ENCODE measurements at places on chromosomes 2 and 18.
A peak's percentile ranks its signal among the peaks of the same experiment; 100 is the strongest.

- DNase-seq, result no peak
These were observed 8.3 kb downstream of the SULT6B1 start for GRCh38 chr2:37180006-37180639.

DNA sequence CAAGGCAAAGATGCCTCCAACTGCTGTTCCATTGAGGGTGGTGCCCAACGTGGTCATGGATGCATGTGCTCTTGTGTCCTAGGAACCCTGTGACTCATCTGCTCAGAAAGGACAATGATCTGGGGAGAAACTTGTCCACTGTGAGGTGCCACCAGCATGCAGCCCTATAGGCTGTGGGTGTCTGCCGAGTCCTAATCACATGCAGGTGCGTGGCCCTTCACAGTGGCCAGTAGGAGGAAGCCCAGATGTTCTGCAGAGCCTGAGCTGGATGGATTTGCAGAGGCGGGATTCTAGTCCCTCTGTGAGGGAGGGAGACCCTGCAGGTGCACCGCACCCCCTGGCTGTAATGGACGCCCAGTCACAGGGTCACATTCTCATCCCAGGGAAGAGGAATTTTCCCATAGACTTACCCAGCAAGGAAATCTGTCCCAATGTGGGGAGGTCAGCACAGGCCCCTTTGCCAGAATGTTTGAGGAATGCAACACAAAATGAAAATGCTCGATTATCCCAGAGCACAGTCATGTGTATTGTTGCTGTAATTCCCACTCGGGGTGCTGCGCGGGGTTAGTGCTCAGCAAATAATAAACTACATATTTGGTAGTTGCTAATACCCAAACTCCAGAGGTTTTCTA lies 13.9 kb downstream of the GDF7 start:
- no peak for DNase-seq

- no peak for DNase-seq
These were observed 657.5 kb upstream of the CDH7 start for GRCh38 chr18:65093346-65093745.

DNA sequence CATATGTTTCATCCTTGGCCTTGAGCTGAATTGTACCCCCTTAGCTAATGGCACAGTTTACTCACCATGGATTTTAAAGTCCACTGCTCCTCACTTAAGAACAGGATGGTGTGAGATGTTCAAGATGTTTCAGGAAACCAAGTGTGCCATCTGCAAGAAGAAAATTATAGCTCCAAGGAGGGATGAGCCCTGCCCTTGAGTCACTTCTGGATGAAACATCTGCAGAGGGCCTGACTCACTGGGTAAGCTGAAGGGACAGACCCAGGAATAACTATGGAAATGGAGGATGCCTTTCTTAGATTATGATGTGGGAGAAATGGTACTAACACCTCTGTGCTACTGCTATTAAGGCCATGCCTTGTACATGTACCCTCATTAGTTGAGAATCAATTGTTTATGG lies 6.4 kb downstream of the MARS2 start:
- DNase-seq, result no peak

GRCh38 chr2:133063775-133064174 lies 393.8 kb upstream of the LYPD1 start:
- no peak for DNase-seq

DNA sequence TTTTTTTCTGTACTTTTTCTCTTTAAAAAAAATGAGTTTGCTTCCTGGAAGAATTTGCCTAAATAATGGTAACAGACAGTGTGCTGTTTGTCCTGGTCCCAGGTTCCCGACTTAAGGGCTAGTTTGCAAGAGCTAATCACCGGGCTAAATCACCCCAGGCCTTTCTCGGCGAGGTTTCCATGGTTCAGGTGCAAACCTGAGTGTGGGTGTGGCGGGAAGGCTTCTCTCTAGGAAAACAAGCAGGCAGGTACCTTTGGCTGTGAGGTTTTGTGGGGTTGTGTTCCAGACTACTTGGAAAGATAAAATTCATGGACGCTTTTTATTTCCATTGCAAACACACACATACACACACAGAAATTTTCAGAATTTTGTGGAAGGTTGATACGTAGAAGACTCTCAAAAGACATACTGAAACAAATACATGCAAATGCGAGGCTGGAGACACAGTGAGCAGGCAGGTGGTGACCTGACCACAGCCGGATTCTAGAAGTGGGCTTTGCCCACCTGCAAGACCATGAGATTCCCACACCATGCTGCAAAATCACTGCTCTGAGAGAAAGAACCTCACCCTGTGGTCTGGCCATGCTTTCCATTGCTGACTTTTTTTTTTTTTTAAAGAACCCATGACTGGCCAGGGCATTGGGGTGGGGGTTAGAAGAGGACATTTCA lies 815 bp downstream of the CNDP1 start:
- no peak for DNase-seq

DNA sequence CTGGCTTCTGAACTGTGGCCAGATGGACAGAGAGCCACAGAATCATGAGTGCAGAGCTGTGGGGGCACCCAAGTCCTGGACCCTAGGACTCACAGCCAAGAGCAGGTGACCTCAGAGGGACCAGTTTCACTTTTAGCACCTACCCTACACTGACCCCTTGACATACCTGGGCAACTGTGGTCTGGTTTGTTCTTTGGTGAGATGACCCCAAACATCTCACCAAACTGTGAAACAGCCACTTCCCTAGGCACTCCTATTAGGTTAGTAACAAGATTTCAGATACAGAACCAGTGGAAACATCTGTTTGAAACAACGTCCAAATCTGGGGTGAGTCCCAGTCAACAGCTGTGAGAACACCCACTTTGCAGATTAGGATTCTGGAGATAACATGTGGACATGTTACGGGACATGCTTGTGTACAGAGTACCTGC lies 1.9 kb upstream of the ZFP36L2 start:
- no peak for DNase-seq

- no peak for DNase-seq
These were observed 118.0 kb upstream of the HS6ST1 start for GRCh38 chr2:128436479-128437203.

DNA sequence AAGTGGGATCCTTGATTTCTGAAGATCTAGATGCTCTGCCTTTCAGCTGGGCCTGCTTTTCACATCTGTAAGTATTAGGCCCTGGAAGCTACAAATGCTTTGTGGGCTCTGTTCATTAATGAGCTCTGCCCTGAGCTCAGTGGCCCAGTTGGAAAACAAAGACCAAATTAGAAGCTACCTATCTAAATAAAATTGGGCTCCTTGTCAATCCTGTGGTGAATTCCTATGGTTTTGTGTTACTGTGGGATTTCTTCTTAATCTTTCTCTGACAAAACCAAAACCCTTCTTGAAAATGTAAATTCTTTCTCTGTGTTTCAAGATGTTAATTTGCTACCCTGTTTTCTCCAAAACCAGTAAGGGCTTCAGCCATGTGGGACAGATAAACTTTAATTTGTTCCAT lies 219.0 kb upstream of the HS6ST1 start:
- DNase-seq, result no peak

DNA sequence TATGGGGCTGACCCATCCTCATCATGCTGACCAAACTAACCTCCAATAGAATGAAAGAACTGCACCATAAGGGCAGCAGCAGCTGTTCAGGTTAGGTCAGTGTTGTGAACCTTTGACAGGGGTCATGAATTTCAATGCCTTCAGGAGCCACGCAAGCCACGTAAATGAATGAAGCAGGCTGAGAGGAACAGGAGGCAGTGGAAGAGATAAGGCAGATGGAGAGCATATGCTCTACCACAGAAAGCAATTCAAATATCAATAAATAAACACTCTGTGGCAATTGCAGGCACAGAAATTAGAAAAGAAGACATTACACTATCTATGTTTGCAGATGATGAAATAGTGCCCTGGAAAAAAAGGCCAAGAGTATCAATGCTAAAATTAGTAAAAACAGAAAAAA lies 56.3 kb downstream of the SCG2 start:
- peak; percentile 73 for DNase-seq

DNA sequence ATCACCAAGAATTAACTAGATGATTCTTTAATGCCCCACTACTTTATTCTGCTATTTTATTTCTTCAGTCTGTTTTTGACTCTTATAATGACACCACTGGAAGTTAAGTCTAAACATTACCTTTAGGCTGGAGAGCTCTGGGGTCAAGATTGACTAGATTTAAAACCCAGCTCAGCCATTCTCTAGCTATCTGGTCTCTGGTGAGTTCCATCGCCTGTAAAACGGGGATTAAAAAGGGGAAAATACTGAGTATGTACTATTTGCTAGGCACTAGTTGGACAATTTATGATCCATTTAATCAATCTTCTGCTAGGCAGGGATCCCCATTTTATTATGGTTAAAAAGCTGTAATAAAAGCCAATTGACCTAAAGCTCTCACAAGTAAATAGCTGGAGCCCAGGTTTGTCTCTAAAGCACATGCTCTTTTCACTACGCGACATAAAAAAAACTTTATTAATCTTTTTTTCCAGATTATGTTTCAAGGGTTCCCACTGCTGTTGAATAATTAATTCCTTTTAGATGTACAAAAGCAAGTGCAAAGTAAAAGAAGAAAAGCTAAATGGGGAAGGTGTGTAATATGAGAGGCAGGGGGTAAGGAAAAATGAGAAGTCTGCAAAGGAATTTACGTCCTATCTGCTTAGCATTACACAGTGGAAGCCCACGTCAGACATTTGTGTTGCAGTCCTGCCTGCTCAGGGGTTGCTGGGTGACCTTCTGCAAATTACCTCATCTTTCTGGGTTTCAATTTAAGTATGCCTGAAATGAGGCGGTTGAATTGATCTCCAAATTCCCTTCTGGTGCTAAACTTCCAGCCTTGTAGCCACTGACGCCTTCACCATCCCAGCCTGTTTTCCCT lies 918 bp upstream of the NABP1 start:
- no peak for DNase-seq

DNA sequence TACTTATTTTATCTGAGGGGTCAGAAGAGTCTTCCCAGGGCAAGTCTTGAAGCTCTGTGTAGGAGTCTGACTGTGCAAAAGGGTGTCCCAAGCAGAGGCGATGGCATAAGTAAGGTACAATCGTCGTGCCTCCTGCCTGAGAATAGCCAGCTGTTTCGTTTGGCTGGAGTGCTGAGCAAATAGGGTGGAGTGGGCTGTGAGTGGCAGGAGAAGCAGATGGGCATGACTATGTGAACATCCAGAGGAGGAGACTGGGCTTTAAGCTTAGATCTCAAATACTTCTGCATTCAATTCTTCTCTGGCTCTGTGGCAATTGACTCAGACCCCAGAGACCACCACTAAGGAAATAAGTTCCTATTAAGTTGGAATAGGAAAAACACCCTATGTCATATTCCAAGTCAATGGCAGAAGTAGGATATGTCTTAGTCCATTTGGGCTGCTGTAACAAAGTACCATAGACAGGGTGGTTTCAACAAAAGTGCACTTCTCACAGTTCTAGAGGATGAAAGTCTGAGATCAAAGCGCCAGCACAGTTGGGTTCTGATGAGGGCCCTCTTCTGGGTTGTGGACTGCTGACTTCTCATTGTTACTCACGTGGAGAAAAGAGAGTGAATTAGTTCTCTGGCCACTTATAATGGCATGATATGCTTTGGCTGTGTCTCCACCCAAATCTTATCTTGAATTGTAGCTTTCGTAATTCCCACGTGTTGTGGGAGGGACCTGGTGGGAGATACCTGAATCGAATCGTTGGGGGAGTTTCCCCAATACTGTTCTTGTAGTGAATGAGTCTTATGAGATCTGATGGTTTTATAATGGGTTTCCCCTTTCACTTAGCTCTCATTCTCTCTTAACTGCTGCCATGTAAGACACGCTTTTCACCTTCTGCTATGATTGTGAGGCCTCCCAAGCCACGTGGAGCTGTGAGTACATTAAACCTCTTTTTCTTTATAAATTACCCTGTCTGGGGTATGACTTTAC lies 120.2 kb downstream of the LPIN1 start:
- no peak for DNase-seq

DNA sequence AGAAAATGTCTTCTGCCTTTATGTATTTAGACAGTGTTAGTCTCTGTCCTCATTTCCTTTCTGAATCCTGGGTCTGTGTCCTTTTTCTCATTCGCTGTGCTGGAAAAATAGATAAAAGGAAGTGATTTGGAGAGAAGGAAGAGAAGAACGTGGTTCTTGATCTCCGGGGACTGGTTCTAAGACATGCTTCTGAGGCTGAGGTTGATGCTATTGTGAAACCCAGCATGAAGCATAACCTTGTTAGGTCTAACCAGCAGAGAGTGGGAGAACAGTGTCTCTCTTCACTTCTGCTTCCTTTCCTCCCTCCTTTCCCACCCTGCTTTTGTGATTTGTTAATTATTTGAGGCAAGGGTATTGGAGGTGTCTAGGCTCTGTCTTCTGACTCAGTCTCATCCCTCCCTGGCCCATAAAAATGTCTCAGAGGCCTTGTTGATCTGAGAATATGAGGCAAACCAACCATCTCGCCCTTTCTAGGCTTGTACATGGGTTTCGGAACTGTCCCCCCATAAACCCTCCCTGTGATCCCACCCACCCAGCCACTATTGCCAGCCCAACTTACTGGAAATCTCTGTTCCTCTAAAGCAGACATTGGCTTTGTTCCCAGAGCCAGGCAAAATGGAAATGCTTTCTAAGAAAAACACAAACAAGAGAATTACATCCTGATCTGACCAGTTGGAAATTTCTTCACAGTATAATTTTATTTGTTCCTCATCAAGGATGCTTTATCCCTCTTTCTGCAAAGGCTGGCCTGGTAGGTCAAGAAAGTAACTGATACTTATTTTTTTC lies 360.6 kb upstream of the TNP1 start:
- DNase-seq, result no peak

- no peak for DNase-seq
These were observed 13.9 kb upstream of the SUCLG1 start for GRCh38 chr2:84472856-84473565.

GRCh38 chr2:23497063-23497462 lies 112.1 kb downstream of the KLHL29 start:
- no peak for DNase-seq

GRCh38 chr2:206585335-206585734 lies 57.0 kb upstream of the FAM237A start:
- DNase-seq, result no peak

GRCh38 chr2:226548732-226549131 lies 250.9 kb downstream of the IRS1 start:
- DNase-seq, result no peak

GRCh38 chr2:138042311-138042710 lies 78.0 kb downstream of the HNMT start:
- DNase-seq, result no peak

GRCh38 chr18:3508576-3509549 lies 58.9 kb downstream of the TGIF1 start:
- no peak for DNase-seq

GRCh38 chr2:54834721-54835120 lies 111.3 kb downstream of the EML6 start:
- no peak for DNase-seq

GRCh38 chr2:88671786-88672427 lies 19.6 kb upstream of the RPIA start:
- DNase-seq, result peak; percentile 6

Data from DMS 273 treated with DMSO at 0.1 percent for 48 hours (cell line).